H1 (cell line): ENCODE measurements at places on chromosomes 3 and 15. TPM values are rescaled to one million over a fixed set of nuclear protein-coding genes. Genes with fewer than 3 reads are reported as not detected.

GRCh38 chr3:39277893-39278615, 1.8 kb downstream of the CX3CR1 start:
- H3K27ac ChIP-seq = no peak overlapping the region
- H3K27me3 ChIP-seq = no peaks in the 10 kb centered on the region
- DNase-seq = no peak
- H3K36me3 ChIP-seq = no peaks in the 10 kb centered on the region
- peaks cover 3% of the 10 kb centered on the region; the same call in 1 of the 2 replicates for H3K4me1 ChIP-seq

DNA sequence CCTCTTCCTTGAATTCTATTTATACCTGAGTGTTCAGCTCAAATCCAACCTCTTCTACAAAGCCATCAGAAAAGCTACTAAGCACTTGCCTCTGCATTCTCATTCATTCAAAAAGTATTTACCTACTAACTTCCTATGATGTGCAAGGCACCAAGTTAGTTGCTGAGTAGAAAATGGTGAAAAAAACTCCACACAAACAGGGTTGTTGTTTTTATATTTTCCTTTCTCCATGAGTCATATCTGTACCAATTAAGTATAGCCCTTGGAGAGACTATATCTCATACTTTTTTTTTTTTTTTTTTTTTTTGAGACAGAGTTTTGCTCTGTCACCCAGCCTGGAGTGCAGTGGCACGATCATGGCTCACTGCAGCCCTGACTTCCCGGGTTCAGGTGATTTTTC, 67.7 kb downstream of the IGF2BP2 start:
- H3K4me3 ChIP-seq = no peak overlapping the region
- H3K36me3 ChIP-seq = no peaks in the 10 kb centered on the region
- no peak for DNase-seq
- peaks cover 7% of the 10 kb centered on the region for H3K4me1 ChIP-seq
- H3K27me3 ChIP-seq = no peaks in the 10 kb centered on the region

- no peaks in the 10 kb centered on the region for H3K27me3 ChIP-seq
- no peaks in the 10 kb centered on the region for H3K4me1 ChIP-seq
- H3K27ac ChIP-seq = no peak overlapping the region
- no peak overlapping the region for H3K4me3 ChIP-seq
- H3K36me3 ChIP-seq = no peaks in the 10 kb centered on the region
Measured at GRCh38 chr3:23659840-23660430, 145.8 kb upstream of the UBE2E1 start.

- no peaks in the 10 kb centered on the region for H3K4me1 ChIP-seq
- no peak for DNase-seq
- no peaks in the 10 kb centered on the region for H3K36me3 ChIP-seq
- H3K27ac ChIP-seq = no peak overlapping the region
Measured at GRCh38 chr3:169091196-169091823, 572.2 kb downstream of the MECOM start.

The CNTN3 gene
- polyA plus RNA-seq = 0.03 and 0.11 TPM in 2 replicates
